ENCODE measurements at places on chromosomes 12 and 14.

DNA sequence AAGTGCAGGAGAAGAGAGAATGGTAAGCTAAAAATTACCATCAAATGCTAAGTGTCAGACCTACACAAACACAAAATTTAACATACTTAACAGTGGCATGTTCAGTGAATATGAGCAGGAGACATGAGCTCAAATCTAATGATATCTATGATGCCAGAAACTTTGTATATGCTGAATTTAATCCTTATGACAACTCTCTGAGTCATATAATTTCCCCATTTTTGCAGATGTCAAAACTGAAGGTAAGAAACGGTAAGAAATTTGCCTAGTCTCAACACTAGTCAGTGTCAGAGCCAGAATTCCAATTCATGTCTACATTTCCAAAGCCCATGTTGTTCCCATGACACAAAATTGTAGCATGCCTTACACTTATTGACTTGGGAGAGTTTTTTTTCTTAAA lies 375.8 kb downstream of the APAF1 start:
- DNase-seq, result no peak

GRCh38 chr12:6788972-6789924 lies at the start of gene CD4:
Gene CD4 (plus strand): TSS chr12:6789528. CDS start chr12:6800139, 10,611 bp downstream.
- no peak for DNase-seq

DNA sequence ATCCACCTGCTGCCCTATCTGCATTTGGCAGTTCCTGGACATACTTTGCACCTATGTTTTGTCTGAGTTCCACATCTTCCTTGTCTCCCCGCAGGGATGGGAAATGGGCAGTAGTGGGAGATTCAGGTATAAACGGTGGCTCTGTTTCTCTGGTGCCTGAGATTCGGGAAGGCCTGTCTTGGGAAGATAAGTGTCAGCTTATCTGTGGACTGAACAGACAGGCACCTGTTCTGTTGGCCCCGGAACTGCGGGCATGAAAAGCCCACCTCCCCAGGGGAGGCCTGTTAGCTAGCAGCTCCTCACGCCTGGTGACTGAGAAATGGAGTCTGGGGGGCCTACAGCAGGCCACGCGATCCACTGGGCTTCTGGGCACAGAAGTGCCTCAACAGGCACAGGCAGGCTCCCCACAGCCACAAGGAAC lies 5.8 kb downstream of the PHB2 start:
- DNase-seq, result no peak

- DNase-seq, result no peak
Measured at GRCh38 chr12:113244047-113244460, 22.8 kb downstream of the TPCN1 start.

- DNase-seq, result no peak
Measured at GRCh38 chr12:64892561-64892960, 68.1 kb downstream of the TBC1D30 start.

DNA sequence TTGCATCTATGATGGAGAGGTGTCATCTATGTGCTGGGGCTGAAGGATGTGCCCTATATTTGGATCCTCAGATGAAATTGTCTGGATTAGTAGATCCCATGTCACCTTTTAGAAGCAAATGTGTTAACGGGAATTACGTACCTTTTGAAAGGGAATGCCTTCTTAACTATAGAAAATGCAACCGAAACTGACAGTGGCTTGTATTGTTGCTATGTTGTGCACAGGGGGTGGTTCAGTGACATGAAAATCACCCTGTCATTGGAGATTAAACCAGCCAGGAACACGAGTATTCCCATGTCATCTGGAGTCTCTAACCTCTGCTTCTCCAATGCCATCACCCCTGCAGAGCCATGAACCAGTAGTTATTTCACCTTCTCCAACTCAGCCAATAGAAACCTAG lies 110.2 kb downstream of the METTL25 start:
- DNase-seq, result no peak

DNA sequence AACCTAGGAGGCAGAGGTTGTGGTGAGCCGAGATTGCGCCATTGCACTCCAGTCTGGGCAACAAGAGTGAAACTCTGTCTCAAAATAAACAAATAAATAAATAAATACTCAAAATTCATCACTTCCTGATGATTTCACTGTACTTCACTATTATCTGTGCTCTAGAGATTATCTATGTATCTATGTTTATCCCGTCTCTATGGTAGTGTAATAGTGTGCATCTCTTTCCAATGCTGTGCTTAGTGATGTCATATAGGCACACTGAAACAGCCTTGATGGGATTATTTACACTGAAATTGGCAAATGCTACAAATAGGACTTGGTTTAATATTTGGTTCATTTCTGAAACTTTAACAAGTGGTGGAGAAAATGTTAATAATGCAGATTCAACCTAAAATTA lies 6.5 kb downstream of the CAPS2 start:
- no peak for DNase-seq

GRCh38 chr14:66070542-66071319 lies 415.4 kb upstream of the CCDC196 start:
- DNase-seq, result peak; percentile 63

- DNase-seq, result no peak
Measured at GRCh38 chr14:45261209-45261608, 8.2 kb upstream of the MIS18BP1 start.

DNA sequence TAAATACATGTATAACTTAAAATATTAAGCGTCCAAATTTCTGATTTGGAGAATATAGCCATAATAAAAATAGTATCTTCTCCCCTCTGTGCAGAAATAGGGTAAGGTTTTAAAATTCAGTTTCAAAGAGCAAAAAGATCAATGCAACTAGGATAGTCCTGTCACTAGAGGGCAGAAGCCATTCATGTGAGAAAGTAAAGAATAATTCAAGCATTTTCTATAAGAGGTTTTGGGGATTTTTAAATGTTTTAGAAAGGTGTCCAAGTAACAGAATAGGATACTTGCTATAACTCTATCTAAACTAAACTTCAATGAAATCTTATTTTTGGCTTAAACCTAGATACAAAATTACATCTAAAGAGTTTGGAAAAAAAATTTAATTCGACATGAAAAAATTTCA lies 50.3 kb downstream of the ADAMTS20 start:
- DNase-seq, result peak; percentile 13

Data from HuH-7 (cell line).